Renal cortical epithelial cell (primary cell): ENCODE measurements at places on chromosomes 3 and 15.

DNA sequence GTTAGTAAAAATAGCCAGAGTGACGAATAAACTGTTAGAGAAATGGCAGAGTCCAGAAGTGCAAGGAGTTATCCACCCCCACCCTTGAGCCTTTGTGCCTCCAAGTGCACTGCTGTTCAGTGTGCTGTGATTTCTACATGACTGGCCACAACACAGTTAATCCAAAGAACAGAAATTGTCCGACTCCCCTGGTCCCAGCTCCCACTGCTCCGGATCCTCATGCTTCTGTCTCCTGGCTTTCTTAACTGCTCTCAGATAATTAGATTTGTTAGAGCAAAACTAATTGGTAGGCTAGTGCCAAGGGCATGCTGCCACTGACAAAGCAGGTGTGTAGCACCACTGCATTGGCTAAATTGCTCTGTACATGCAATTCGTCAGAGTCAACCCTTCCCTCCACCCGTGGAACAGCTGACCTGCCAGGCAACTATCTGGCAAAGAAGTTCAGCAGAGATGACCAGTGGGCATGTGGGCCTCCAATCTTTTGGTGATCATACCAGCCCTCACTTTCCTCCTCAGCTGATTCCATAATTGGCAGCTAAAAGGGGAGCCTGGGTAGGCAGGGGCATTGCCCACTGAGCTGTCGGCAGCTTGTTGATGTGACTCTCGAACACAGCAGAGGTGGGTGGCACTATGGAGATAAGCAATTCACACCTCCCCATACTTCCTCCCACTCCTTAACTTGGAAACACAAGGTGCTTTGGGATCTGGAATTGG, 18.9 kb upstream of the ACAP2 start:
- DNase-seq, result no peak

GRCh38 chr3:89360156-89360555, 252.7 kb downstream of the EPHA3 start:
- DNase-seq, result peak; percentile 50

DNA sequence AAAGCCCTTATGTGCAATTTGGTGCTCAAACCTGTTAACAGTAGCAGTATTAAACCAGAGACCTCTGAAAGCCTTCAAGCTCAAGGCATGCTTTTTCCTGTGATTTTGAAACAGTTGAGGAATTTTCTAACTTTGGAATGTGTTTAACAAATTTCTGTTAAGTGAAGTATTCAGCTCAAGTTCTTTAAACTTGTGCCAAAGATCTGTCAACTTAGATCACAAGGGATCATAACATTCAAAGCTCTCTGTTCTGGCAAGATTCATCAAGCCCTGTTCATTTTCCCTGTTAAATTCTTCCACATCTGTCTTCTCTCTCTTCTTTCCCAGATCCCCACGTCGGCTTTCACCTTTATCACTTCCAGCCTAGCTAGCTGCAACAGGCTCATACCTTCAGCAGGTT, 28.8 kb upstream of the RYK start:
- peak; percentile 29 for DNase-seq

- peak; percentile 36 for DNase-seq
Observed at GRCh38 chr3:25587094-25587493, 77.6 kb downstream of the TOP2B start.

- no peak for DNase-seq
Observed at GRCh38 chr3:195900436-195901355, 7.7 kb downstream of the TNK2 start.
